Hematopoietic multipotent progenitor cell treated with erythropoietin and hydrocortisone succinate and interleukin-3 and kit ligand, for 6 days (in vitro differentiated cells): ENCODE measurements at places on chromosomes 4 and X.

DNA sequence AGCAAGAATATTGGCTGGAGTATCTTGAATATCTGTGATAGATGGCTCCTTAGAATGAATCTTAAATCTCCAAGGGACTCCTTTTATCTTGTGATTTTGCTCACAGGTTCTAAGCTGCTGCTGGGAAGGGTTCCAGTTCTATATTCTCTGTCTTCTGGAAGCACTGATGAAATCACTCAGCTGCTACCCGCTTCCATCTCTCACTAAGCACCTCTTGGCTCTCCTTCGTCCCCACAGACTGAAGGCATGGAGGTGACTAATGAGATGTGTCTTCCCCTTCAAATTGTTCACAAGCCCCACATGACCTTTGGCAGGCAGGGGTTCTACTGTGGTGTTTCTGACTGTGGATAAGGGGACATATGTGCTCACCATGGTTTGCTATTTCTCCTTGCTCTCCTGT lies 75.9 kb downstream of the C4orf51 start:
- DNase-seq = no peak

DNA sequence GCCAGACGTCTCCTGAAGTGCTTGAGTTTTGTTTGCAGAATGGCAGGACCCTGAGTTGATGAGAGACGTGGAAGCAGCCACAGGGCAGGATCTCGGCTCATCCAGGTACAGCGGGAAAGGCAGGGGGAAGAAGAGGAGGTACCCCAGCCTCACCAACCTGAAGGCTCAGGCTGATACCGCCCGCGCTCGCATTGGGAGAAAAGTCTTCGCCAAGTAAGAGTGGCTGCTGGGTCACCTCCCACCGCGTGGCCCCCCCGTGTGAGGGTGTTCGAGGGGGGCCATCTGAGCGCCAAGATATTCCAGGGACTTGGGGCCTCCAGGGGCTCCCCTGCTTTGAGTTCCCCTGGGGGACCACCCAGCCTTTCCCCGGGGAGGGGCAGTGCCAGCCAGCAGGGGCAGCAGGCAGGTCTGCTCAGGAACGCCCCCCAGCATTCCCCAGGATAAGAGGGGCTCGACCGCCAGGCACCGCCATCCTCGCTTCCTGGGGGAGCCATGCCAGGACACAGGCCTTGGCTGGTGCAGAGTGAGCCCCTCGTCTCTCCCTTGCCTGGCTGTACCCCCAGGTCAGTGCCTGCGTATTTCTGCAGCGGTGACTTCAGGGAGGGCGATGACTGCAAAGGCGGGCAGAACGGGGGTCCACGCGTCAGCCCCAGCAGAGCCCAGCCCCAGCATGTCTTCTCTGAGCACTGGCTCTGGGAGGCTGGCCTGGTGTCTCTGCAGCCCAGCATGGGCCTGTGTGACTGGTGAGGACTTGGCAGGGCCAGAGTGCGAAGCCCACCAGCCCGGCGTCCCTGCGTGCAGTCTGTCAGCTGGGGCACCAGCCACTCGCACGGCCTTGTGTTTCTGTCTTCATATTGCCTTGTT lies 22.3 kb downstream of the NKX1-1 start:
- no peak for DNase-seq

GRCh38 chr4:5724377-5724776 lies 13.4 kb downstream of the EVC start:
- no peak for DNase-seq

- no peak for DNase-seq
Measured at GRCh38 chr4:99002279-99002678, 6.8 kb downstream of the METAP1 start.

DNA sequence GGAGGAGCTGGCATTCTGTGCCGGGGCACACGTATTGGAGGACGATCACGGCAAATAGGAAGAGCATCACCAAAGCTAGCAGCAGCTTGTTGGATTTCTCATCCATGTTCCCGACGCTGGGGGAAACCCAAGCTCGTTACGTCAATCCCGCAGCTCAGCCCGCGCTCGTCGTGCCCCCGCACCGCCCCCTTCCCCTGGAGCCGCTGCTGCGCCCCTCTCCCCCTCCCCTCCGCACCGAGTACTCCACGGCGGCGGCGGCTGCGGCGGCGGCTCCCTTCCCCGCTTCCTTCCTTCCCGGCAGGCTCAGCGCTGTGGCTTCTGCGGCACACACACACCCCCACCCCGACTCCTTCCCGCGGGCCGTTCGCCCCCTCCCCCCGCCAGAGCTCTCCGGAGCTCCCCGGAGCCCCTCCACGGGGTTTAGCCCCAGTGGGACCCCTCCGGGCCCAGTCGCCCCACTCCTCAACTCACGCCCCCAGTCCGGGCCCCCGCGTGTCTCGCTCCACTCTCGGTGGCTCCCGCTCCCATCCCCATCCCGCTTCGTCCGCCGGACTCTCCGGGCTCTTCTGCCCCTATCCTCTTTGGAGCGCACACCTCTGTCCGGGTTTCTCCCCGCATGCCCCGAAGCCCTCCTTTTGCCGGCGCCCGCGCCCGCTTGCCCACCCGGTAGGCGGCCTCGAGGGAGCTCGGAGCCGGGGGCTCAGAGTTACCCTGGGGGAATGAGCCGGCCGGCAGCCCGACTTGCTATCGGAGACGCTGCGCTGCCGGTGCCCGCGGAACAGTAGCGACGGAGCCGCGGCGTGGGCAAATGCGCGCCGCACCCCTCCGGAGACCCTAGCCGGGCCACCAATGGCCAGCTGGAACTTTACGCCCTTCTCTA lies 978 bp downstream of the HS6ST2 start:
- DNase-seq = no peak

GRCh38 chrX:8851231-8851886 lies 50.2 kb upstream of the FAM9A start:
- no peak for DNase-seq

DNA sequence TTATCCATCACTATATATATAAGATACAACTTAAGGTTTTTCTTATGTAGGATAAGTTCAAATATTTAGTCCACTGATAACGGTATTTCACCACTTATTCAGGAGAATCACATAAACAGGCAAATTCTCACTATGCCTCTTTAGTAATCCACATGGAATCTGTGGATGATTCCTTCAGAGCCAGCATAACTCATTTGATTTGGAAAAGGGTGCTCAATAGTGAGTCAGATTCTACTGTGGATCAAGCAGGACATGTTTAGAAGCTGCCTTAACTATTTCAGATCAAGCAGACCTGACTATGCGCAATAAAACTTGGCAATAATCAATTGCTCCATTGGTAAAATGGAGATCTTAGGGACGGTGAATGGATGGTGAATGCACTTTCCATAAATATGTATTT lies 184.1 kb downstream of the CBR4 start:
- no peak for DNase-seq

DNA sequence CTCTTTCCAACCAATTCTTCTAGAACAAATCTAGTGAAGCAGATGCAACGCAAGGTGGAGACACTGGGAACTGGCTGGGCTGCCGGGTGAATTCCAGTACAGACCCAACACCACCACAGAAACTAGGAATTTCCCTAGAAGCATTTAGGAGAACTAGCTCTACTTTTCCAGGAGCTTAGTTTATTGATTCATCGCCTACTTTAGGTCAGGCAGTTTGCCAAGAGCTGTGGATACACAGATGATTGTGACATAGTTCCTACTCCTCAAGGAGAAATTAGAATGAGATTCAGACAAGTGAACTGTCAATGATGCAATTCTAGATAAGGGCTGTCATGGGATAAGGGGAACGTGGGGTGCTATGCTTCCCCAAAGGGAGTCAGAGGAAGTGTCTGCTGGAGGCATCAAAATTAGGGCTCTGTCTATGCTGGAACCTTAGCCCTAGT lies 350.0 kb downstream of the CAMK2D start:
- DNase-seq = no peak

DNA sequence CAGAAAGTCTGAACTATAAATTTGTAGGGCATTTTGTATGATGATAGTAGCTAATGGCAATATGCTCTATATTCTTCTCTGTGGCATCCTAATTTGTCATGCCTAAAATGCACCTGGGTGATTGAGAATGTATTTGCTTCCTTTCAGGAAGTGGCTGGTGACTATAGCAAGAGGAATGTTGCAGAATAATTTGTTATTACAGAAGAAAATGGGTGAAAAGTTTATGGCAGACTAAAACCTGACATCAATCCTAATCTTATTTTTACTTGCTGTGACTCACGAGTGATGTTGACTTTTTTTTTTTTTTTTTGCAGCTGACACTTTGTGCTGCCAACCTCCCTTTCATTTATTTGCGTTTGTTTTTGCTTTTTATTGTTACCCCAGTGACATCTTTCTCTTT lies 141.1 kb downstream of the MSL3 start:
- no peak for DNase-seq

DNA sequence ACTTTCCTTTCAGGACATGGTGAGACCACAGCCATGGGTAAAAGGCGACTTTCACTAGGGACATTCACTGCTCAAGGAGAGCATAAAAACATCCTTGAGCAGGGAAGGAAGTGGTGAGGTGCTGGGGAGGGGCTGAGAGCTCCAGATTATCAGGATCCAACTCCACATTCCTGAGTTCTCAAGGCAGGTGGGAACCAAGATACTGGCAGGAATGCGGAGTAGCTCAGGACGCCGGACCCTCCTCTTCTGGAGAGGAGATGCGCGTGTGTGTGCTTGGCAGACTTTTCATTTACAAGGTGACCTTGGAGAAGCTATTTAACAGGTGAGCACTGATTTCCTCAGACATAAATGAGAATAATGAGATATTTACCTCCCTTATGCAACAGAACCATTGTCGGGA lies 41.3 kb upstream of the TXK start:
- no peak for DNase-seq

DNA sequence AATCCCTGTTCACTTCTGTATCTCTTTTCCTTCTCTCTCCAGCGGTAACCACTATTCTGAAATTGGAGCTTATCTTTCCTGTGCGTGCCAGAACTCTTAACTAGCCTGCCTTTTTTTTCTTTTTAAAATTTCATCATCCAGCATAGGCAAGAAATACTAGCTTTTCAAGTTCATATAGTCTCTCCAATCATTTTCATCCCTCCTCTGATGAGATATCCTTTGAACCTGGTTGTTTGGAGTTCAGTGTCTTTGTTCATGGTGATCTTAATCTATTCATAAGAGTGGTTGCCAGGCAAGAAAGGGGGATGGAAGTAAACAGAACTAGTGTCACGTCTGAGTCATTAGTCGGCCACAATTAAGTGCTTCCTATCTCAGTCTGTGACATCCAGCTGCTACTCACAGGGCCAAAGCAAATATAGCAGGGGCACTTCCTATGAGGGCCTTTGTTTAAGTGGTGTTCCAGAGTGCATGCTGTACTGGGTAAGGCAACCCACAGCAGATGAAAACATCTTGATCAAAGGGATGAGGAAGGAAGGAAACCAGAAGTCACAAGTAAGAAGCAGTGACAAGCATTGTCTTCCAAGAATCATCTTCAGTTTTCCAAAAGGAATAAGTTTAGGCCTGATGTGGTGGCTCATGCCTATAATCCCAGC lies 56.4 kb upstream of the XIAP start:
- peak; percentile 83 for DNase-seq

- DNase-seq = no peak
Measured at GRCh38 chr4:138614398-138615142, 372.4 kb upstream of the SLC7A11 start.

DNA sequence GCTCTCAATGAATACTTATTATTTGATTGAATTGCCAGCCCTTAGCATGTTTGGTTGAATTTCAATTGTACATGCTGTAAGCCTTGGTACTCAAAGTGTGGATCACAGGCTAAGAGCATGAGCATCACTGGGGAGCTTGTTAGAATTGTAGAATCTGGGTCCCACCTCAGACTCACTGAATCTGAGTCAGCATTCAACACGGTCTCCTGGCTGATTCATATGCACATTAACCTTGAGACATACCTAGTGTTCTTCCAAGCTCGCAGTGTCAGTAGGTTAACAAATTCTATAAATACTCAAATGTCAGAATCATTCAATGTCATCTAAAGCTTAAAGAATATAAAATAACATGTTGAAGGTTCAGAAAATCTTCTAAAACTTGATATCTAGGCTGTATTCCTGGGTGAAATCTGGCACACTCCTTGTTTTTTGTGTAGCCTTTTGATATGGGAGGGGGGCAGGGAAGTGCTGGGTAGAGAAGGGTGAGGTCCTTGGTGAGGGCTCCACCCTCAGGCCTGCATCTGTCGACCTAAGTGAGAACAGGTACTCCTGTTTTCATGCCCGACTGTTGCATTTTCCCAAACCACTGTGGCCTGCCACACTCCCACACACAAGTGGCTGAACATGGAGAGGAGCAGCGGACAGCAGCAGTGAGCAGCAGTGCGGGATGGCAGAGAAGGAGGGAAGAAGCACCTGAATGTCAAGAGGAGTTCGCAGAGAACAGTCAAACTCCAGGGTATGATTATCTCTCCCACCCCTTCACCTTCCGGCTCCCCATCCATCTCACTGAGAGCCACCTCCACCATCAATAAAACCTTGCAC lies 529.6 kb upstream of the IGFBP7 start:
- no peak for DNase-seq

DNA sequence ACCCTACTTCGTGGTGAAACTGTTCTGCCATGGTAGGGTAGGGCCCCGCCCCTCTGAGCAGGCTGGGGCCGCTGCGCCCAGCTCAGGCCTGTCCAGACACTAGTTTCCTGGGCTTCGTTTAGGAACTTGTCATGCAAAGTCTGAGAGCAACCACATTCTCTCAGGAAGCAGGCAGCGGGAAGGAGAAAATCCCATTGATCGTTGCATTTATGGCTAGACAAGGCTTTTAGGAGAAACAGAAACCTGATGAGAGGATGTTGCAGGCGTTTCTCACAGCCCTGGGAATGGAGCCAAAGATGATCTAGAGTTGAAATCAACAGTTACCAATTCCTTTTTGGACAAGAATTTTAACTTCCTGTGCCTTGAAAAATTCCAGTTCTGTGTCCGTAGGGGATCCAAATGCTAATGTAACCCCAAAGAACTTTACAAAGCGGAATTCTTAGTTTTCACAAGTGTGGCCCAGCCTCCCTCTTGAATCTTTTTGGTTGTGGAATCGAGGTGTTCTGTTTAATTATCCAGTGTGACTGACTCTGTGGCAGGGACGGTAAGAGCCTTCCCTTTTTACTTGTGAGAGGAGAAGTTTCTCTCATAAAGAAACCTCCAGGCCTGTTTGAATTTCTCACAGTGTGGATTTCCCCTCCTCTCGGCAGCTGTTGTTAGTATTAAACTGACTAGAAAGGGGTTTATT lies 4.5 kb upstream of the CXCL9 start:
- DNase-seq = no peak

DNA sequence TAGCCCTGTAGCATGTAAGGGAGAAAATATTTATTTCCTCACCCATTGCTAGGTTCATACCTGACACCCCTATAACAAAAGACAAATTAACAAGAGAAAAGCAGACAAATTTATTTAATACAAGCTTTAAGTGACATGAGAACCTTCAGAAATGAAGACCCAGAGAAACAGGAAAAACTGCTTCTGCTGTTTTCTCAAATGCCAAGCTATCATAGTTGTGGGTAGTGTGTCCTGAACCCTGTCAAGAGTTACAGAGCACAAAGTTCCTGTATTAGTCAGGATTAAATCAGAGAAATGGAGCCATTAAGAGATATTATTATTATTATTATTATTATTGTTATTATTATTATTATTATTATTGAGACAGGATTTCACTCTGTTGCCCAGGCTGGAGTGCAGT lies 17.5 kb downstream of the CCDC160 start:
- DNase-seq = no peak

GRCh38 chr4:186820391-186820891 lies 96.8 kb upstream of the FAT1 start:
- no peak for DNase-seq
